ENCODE measurements at places on chromosomes 4 and X. TPM values are rescaled to one million over a fixed set of nuclear protein-coding genes. Genes with fewer than 3 reads are reported as not detected.

The CXXC4 gene
- total RNA-seq, result 0.04 TPM

The CT45A3 gene
- total RNA-seq, result not detected

The ATP1B4 gene
- total RNA-seq, result not detected

The P2RY10 gene
- total RNA-seq, result 54.5 TPM

The CSAG1 gene
- total RNA-seq, result not detected

The DCHS2 gene
- total RNA-seq, result not detected

The ADAMTS3 gene
- not detected for total RNA-seq

The CETN2 gene
- 11.0 TPM for total RNA-seq

The XPNPEP2 gene
- 0.32 TPM for total RNA-seq

The MAGEA1 gene
- not detected for total RNA-seq

The FHIP1A gene
- 0.42 TPM for total RNA-seq

The GALNTL6 gene
- not detected for total RNA-seq

- DNase-seq, result no peak
Observed at GRCh38 chr4:8347660-8348059, 78.1 kb downstream of the HTRA3 start.

DNA sequence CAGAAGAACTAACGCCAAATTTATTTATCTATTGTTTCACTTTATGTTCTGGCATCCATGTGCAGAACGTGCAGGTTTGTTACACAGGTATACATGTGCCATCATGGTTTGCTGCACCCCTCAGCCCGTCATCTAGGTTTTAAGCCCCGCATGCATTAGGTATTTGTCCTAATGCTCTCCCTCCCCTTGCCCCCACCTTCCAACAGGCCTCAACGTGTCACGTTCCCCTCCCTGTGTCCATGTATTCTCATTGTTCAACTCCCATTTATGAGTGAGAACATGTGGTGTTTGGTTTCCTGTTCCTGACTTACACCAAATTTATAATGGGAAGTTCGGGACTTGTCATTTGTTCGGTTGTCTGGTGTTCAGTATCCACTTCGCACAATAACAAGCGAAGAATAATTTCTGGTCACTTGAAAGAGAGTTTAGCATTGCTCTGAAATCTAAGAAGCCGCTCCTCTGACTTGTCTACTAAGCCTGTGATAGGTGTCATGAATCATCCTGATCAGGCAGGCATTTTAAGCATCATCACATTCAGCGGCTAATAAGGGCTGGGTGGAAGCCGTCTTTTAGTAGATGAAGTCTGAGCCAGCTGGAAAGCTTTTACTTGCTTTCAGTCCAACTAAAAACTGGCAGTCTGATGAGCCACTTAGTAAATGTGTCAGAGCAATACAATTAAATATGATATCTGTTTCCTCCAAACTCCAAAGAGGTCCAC is 1065.7 kb upstream of the PABPC4L start:
- DNase-seq, result no peak

DNA sequence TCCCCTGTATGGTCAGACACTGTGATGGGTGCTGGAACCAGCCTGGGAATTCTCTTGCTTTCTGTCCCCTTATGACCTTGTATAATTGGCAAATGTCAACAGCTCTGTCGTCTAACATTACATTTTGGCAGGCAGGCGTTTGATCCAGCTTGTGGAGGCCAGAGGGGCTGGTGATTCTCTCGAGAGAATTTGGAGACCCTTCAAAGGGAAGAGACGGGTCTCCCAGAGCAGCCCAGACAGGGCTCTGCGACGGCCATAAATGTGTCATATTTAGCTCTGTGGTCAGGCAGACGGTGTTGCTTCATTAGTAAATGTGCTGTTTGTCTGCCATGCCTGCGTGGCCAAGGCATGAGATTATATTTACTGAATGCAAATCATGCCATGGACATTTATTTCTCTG is 68.7 kb downstream of the SORCS2 start:
- no peak for DNase-seq

DNA sequence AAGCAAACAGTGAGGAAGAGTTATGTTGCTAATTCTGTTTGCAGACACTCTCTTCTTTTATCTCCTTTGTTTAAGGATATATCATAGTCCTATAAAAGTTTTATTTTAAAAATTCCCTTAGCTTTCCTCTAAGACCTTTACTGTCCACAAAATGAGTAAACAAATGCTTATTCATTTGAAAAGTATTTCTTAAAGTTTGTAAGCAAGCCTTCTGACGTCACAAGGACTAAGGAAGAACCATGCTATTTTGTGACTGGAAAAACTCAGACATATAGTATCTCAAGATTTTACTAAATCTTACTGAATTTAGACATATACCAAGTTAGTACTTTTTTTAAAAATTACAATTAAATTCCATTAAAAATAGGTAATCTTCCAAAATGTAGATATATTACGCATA is 5.2 kb upstream of the RBMXL3 start:
- DNase-seq, result no peak

DNA sequence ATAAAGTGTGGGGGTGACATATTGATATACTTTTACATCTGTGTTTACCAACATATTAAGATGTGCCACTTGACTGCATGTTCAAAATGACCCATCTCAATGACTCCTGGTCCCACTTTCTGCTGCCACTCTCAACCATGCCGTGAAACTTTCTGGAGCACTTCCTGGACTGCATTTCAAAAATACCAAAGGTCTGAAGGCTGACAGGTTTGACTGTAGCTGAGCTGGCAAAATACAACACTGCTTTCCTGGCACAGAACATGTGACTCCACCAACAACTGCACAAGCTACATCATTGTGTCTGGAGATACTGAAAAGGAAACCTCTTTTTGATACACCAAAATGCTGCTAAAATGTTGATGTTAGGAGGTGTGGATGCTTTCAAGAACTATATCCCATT is 184.8 kb downstream of the UNC5C start:
- DNase-seq, result no peak

DNA sequence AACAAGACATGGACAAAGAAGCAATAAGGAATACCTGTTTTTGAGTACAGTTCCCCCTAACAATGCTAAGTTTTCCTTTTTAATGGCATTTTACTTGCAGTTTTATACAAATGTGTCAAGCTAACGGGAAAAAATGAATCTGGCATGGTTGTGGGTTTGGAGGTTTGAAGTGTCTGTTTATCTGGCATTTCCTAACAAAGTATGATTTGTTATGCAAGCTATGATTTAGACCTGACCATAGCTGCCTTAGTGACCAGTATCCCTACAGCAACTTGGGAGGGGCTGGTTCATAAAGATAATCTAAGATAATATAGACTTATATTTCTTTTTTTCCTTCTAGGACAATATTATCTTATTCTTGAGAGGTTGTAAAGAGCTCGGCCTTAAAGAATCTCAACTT is 60.6 kb downstream of the LIMCH1 start:
- no peak for DNase-seq

GRCh38 chr4:827209-828081 is 1.5 kb upstream of the CPLX1 start:
- DNase-seq, result no peak

GRCh38 chr4:138438608-138439007 is 196.5 kb upstream of the SLC7A11 start:
- no peak for DNase-seq

DNA sequence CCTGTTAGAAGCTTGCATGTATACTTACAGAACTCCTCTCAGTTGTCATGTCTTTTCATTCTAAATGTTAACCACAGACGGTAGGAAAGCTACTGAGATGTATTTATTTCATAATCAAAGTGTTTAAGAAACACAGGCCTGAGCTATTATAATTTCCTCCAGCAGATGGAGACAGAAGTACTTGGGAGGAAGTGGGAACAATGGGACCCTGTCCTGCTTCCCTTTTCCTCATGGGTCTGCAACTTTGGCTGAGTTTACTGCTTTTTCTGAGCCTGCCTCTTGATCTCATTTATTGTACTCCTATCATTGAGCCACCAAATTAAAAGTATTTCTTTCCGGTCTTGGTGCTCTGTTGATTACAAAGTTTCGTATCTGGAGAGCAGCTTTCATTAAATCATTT is 67.7 kb upstream of the SPANXN2 start:
- no peak for DNase-seq

DNA sequence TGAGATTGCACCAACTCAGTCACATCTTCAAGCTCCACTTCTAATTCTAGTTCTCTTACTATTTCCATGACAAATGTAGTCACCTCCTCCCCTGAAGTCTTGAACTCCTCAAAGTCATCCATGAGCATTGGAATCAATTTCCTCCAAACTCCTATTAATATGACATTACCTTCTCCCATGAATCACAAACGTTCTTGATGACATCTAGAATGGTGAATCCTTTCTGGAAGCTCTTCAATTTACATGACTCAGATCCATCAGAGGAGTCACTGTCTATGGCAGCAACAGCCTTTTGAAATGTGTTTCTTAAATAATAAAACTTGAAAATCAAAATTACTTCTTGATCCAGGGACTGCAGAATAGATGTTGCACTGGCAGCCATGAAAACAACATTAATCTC is 34.5 kb downstream of the GALNTL6 start:
- DNase-seq, result no peak

- no peak for DNase-seq
Observed at GRCh38 chr4:8084712-8085490, 73.7 kb downstream of the ABLIM2 start.

DNA sequence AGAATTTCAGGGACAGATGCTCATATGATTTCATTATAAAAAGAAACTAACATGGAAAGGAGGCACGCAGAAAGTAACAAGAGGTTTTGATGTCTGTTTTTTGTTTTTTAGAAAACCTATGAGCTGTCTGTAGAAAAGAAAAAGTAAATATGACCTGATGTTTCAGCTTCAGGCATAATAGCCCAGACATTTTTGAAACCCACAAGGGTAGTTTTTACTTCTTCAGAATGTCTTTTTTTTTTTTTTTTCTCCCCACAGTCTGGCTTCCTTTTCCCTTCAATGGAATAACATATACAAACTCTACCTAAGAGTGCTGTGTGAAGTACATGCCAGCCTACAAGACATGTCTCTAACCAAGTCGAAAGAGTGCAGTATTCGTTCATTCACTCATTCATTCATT is 18.3 kb upstream of the STX18 start:
- DNase-seq, result no peak

GRCh38 chr4:10623241-10623640 is 61.3 kb downstream of the CLNK start:
- no peak for DNase-seq

GRCh38 chr4:117370944-117371668 is 285.7 kb upstream of the TRAM1L1 start:
- DNase-seq, result no peak

GRCh38 chr4:168835880-168836454 is 174.1 kb downstream of the CBR4 start:
- DNase-seq, result no peak

DNA sequence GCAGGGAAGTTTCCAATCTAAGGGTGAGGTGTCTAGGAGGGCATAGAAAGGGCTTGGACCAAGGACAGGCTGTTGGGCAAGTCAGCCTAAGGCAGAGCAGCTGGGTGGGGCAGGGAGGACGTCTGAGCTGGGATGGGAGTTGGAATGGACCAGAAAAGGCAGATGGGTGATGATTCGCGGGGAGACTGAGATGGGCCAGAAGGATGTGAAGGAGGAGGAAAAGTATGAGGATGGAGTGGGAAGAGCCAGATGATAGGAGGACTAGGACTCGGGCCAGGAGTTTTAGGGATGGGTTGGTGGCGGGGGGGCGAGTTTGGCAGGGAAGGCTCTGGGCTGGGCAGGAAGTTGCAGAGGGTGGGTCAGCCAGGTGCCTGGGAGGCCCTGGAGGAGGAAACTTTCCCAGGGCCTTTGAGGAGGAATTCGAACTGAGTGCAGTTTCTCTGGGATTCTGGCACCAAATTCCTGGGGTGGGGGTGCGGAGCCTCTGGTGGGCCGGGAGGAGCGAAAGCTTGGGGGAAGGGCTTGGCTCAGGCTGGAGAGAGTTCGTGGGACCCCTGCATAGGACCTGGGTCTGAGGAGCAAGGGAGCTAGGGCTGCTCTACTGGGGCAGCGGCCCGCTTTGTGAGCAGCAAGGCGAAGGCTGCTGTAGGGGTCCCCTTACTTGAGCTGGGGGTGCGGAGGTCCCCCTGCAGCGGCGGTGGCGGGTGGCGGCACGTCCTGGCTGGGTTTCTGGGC is 8.7 kb upstream of the TIMP1 start:
- DNase-seq, result no peak

DNA sequence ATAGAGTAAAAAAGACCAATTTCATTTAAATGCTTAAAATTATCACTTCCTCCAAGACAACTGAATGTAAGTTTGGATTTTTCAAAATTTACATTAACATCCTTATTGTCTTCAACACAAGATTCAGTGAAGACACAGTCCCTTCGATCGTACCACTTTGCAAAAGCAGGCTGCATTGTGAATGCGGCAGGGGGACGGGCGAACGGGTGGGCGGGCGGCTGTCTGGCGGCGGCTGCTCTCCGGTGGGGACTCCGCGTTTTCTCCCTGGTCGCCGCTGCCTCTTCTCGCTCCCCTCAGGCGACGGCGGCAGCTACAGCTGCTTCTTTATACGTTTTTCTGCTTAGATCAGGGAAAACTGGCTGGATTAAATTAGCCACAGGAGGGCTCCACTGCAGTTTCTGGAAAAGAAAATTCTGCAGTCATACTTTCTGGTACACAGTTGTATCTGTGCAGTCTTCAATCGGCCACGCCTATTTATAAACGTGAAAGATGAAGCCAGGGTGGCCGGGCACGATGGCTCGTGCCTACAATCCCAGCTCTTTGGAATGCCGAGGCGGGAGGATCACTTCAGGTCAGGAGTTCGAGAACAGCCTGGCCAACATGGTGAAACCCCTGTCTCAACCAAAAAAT is 33.9 kb upstream of the HPF1 start:
- peak; percentile 33 for DNase-seq

GRCh38 chr4:156764145-156764544 is 207.5 kb downstream of the PDGFC start:
- DNase-seq, result no peak

- no peak for DNase-seq
Observed at GRCh38 chr4:173524218-173525117, 5.6 kb downstream of the HAND2 start.

DNA sequence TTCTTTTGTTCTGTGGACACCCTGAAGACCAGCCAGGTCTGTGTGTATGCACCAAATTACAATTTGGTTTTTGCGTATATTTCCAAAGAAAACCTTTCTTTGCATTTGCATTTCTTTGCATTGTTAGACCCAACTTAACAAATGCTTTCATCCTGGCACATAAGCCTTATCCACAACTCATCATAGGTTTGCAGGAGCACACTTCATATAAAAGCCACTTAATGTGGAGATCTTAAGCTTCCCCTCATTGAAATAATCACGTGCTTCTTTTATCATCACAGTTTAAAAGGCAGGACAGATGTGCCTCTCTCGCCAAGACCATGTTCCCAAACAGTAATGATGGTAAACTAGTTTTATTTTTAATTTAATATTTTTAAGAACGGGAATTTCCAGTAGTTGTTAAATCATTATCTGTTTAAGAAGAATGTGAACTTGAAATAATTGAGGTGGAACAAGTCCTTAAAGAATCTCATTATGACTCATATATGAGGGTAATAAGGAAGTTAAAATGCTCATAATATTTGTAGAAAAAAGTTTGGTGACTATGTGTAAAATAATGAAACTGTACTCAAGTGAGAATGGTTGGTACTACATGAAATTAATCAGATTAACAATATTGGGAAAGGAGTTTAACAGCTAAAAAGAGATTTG is 65.5 kb downstream of the GLRA3 start:
- no peak for DNase-seq

Data from activated naive CD8-positive, alpha-beta T cell treated with anti-CD3 and anti-CD28 coated beads for 36 hours (primary cell).